ENCODE measurements at places on chromosomes 1 and 21. TPM values are rescaled to one million over a fixed set of nuclear protein-coding genes. Genes with fewer than 3 reads are reported as not detected.

OR2AJ1 gene
- not detected for total RNA-seq

PARP1 gene
- 70.3 TPM for total RNA-seq

FCRL1 gene
- not detected for total RNA-seq

JAM2 gene
- 10.2 TPM for total RNA-seq

GNAT2 gene
- total RNA-seq = not detected

B4GALT3 gene
- 145 TPM for total RNA-seq

MRAP gene
- not detected for total RNA-seq

GDAP2 gene
- total RNA-seq = 22.7 TPM

PPP1R12B gene
- total RNA-seq = 677 TPM
